ENCODE measurements at places on chromosomes 3 and 15. TPM values are rescaled to one million over a fixed set of nuclear protein-coding genes. Genes with fewer than 3 reads are reported as not detected.
A peak's percentile ranks its signal among the peaks of the same experiment; 100 is the strongest.

SLCO2A1 gene
- total RNA-seq: 1.9 TPM

GRCh38 chr3:184395320-184395660 is 15.4 kb downstream of the CHRD start:
- ATAC-seq: no peak

GRCh38 chr3:98974442-98974841 is 72.9 kb upstream of the DCBLD2 start:
- no peak for ATAC-seq

NMNAT3 gene
- total RNA-seq: 3.0 TPM

SCAMP5 gene
- 2.4 TPM for total RNA-seq

- peak; percentile 73 for ATAC-seq
These were observed 77.3 kb upstream of the RARB start for GRCh38 chr3:25350725-25351114.

Measured in motor neuron (in vitro differentiated cells).